NCI-H1436 treated with DMSO at 0.1 percent for 48 hours (cell line): ENCODE measurements at places on chromosomes 13 and 19.

DNA sequence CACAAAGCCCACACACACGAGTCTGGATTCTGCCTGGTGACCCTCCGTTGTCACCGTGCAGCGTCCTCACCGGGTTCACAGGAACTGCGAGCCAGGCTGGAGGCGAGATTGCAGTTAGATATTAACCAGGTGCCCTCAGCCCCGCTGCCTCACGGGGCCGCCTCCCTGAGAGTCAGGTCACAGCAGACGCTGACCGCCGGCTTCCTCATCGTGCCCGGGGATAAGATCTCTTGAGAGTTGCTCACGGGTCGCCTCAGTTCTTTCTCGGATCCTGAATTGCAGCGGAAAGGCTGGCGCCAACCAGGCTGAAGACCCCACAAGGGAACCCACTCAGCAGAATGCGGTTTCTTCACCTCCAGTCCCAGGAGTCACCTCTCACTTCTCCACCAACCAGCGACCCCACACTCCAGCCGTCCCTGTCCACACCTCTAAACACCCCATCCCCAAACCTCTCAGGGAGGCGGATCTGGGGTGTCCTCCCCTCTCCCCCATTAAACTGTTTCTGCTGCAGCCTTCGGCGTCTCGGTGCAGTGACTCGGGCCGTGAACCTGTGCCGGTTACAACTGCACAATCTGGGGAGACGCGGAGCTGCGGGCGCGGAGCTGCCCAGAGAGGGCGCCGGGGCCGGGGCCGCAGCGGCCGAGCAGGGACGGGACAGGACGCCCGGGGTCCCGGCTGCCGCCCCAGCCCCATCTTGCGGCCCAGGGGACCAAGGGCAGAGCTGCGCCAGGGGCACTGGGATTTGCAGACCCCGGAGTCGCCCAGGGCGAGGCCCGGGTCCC is 591 bp downstream of the ZNF823 start:
- DNase-seq, result no peak

- no peak for DNase-seq
Observed at GRCh38 chr13:77930430-77930829, 11.8 kb upstream of the EDNRB start.

DNA sequence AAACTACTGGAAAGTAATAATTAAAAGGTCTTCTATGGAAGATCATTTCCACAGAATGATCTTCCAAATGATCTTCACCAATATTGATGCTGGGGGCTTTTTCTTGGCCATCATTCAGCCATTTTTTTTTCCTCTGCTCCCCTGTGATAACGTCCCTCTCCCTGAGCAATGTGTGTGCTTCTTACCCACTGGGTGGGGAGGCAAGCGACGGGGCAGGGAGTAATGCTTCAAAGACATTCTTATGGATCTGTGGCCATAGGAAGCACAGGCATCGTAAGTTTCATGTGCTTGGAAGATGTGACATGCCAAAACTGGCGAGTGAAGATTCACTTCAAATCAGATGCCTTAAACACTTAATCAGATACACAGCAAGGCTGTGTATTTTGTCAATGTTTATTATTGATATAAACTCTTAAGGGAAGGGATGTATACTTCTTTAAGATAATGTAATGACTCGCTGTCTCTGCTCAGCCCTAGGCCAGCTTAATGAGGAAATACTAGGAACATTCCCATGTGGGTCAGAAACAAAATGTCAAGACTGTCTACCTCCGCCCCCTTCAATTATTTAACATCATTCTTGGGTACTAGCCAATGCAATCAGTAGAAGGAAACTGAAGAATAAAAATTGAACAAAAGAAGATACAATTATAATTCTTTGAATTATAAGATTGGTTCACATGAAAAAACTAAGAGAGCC is 34.1 kb upstream of the SERPINE3 start:
- no peak for DNase-seq

DNA sequence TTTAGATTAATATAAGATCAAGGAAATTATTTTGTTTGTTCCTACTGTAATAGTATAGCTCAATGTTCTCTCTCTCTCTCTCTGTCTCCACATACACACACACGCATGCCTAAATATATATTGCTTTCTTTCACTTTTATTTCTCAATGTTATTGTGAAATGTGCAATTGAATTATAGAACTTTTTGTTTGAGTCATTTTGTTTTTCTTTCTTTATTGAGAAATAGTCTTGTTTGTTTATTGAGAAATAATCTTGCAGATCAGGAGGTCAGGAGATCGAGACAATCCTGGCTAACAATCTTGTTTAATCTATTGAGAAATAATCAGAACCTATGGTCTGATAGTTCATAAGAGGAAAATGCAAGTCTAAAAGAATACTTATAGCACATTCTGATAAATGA is 1581.3 kb downstream of the EFNB2 start:
- DNase-seq, result no peak

DNA sequence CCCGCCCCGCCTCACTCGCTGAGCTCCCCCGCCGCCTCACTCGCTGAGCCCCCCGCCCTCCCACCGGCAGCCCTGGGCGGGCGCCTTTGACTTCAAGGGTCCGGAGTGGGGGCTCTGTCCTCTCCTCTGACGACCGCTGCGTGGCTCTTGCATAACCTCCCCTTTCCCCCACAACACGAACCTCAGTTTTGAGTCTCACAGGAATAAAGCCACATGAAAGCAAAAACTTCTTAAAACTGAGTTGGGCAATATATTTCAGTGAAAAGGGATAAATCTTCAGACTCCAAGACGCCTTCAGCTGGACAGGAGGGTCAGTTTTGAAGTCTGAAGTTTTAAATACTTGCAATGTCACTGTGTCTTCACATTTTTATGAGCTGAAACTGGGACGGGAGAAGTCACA is 70.6 kb upstream of the C13orf46 start:
- no peak for DNase-seq

DNA sequence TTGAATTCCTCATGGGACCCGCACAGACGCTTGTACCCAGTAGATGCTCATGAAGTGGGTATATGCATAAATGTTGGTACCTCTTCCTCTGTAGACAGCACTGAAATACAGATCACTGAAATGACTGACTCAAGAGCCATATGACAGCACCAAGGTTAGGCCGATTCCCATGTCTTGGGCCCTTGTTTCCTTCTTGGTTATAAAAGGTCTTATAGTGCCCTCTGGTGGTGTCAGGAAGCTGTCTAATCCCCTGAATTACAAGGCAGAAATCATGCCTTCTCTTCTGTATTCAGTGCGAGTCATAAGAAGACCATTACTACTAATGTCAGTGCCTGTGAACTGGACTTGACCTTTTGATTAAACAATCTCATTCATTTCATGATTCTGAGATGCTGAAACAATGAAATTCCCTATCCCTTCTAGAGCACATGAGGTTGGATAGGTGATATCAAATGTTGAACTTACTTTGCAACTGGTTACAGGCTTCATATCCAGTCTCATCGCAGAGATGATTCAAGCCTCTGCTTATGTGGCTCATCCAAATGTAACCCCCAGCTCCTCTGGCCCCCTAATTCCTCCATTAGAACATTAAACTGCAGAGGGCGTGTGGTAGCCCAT is 59.7 kb downstream of the SPATA13 start:
- no peak for DNase-seq

DNA sequence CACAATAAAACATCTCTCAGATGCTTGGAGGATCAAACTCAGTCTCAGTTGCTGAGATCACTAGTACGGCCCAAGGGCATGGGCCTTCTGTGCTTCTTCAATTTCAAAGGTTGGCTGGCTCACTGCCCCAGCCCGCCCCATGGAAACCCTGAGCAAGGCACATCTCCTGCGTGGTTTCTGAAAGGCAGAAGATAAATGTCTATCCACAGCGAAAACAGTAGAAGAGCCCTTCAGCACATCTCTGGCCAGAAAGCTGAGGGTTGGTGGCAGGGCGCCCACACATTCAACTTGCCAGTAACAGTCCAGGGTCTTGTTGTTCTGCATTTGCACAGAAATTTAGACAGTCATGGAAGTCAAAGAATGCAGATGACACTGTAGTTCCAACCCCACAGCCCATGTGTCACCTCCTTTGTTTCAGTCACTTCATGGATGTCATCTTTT is 24.0 kb upstream of the KATNAL1 start:
- DNase-seq, result no peak

GRCh38 chr13:35764326-35765015 is 288.0 kb upstream of the MAB21L1 start:
- no peak for DNase-seq

GRCh38 chr19:8552810-8553209 is 24.4 kb downstream of the MYO1F start:
- DNase-seq, result no peak

GRCh38 chr13:30690282-30691188 is 44.8 kb upstream of the ALOX5AP start:
- no peak for DNase-seq

DNA sequence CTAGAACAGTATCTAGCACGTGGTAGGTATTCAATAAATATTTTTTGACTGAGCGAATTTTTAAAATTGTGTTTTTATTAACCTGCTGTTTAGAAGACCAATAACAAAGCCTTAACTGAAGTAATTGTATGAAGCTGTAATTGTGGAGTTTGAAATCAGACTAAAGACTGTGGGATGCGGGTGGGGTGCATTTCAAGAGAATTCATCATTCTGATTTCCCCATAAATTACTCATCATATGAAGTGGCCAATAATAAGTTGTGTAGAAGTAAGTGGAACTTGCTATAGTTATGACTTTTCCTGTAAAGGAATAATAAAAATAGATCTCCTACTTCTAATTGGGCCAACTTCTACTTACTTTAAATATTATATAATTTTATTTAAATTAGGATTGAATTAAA is 449.3 kb downstream of the PCDH9 start:
- no peak for DNase-seq

GRCh38 chr13:34933349-34933748 is 8.7 kb upstream of the NBEA start:
- DNase-seq, result no peak
